Renal cortical epithelial cell (primary cell): ENCODE measurements at places on chromosomes 16 and 17.

GRCh38 chr17:46950997-46951621 is 27.9 kb downstream of the RPRML start:
- DNase-seq: no peak

- no peak for DNase-seq
Observed at GRCh38 chr17:18959845-18960240, 7.9 kb downstream of the SLC5A10 start.

DNA sequence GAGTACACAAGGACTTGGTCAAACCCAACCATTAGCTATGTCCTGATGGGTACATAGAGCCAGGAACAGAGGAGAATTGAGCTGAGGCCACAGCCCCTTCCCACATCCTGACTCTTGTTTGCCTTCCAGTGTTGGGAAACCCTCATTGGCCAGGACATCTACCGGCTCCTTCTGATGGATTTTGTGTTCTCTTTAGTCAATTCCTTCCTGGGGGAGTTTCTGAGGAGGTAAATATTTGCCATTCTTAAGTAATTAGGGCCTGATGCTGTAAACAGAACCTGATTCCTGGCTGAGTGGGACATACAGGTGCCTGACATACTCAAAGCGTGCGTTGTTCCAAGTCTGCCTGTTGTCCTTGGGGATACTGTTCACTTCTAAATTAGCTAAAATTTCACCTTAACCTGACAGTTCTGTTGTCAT is 42.6 kb downstream of the GDE1 start:
- DNase-seq: no peak

DNA sequence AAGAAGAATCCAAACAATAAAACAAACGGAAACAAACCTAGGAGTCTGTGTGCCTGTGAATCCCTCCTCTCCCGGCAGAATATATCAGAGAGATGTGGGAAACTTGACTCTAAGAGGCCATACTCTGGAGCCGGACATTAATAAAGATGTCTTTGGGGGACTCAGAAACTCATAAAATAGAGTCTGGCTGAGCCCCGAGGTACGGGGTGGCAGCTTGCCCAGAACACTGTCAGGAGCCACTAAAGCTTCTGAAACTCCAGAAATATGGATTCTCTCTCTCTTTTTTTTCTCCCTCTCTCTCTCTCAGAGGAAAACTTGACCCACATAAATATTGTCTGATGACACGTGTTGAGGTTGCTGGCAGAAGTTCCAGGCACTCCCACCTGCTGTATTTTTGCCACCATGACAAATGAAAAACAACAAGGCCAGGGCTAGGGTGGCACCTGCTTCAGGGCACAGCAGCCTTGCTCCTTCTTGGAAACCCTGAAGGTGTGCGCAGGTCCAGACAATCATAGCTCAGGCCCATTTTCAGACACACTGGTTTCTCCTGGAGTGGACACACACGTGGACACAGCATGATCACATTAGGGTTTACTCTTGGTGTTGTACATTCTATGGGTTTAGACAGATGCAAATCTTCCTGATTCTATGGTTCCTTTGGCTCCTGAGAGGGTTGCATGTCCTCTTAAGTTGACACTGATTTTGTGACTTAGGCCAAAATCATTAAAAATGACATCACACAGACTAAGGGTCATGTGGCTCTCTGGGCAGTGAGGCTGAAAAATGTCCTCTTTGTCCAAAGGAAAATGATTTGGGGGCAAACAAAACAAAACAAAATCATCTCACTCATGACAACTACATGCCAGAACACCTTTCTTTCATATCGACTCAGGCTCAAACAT is 282.6 kb upstream of the IRX3 start:
- DNase-seq: no peak

DNA sequence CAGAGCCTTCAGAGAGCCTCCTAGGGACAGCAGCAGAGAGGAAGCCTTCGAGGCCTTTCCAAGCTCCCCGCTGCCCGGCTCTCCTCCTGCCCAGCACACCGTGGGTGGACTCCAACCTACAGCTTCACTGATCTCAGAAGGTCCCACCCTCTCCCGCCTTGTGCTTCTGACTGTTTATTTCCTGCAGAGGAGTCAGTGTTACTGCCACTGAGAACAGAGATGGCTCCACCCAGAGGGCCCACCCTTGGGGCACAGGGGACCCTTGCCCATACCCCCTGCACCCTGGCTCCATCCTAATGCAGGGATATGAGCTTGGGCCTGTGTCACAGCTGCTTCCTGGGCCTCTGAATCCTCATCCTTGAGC is 52.8 kb upstream of the TOB1 start:
- DNase-seq: no peak

DNA sequence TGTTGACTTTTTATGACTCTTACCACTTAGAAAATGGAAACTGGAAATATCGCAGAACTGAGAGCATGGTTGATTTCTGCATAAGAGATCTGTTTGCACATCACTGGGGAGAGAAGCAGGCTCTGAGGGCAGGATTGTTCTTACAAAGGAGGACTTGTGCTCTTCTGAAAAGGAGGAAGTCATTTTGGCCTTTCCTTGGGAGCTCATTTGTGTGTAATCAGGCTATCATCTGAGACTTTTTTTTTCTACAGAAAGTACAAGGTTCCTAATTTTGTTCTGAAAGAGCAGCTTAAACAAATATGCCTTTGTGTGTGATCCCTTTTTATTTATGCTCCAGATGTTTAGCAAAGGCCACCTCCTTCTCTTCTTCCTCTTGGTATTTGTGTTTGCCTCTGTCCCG is 145.7 kb upstream of the CACNG5 start:
- no peak for DNase-seq

GRCh38 chr17:2705263-2705662 is 6.3 kb downstream of the CLUH start:
- peak; percentile 53 for DNase-seq

DNA sequence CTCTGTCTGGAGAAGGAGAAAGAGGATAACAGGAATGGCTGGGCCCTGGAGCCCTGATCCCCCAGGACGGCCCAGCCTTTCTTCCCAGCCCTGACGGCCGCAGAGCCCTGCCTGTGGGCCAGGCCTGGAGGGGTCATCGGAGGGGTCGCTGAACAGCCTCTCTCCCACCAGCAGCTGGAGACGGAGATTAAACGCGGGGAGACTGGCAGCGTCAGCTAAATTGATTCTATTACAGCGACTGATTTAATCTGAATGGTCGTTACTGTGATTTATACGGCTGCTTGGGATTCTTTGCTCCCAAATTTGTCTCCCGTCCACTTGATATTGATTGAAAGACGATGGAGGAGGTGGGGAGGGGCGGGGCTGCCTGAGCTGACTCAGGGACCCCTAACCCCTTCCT is 7.1 kb upstream of the CDH15 start:
- DNase-seq: no peak

GRCh38 chr17:69713815-69714214 is 299.3 kb downstream of the MAP2K6 start:
- no peak for DNase-seq

DNA sequence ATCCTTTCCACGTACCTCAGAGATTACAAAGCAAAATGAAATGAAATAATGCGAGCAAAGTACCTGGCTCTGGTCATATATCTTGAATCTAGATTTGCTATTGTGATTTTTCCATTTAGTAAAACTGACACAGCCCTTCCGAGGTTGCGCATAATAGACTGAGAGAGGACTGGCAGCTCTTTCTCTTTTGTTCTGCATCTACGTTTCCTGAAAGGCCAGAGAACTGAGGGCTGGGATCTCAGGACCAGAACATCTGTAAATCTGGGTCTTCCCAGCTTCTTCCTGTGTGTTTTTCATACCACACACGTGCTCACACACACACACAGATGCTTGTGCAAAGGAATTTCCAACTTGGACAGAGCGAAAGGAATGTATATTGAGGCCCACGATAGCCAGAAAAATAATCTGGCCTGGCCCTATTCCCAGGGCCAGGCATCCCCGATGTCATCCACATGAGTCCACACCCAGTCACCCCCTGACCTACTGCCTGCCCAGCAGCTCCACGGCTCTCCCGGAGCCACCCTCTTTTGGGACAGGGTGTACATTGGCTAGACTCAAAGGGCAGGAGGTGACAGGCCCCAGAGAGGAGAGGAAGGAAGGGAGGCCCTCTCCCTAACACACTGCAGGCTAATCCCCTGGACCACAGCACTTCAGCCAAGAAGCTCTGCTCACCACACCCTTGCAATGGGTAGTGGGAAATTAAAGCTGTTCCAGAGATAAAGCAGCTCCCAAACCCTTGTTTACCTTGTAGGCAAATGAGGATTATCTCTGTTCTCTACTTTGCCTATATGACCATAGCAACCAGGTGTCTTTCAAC is 41.8 kb downstream of the NOL11 start:
- DNase-seq: no peak

- no peak for DNase-seq
Observed at GRCh38 chr16:18800775-18801144, 589 bp downstream of the ARL6IP1 start.

DNA sequence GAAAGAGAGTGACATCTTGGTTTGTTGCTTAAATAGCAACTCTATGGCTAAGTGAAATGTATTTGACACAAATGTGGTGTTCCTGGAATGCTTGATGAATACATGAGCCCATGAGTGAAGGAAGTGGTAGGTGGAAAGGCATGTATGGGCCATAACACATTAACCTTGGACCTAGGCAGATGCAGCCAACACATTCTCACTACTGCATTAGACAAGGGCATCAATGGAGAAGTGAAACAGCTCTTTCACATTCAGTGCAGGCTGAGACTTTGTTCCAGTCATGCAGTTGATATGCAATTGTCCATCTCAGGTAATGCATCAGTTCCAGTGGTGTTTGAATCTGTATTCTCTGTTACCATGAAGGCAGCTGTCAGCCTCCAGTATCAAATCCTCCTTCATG is 133.6 kb downstream of the HS3ST3B1 start:
- DNase-seq: no peak

DNA sequence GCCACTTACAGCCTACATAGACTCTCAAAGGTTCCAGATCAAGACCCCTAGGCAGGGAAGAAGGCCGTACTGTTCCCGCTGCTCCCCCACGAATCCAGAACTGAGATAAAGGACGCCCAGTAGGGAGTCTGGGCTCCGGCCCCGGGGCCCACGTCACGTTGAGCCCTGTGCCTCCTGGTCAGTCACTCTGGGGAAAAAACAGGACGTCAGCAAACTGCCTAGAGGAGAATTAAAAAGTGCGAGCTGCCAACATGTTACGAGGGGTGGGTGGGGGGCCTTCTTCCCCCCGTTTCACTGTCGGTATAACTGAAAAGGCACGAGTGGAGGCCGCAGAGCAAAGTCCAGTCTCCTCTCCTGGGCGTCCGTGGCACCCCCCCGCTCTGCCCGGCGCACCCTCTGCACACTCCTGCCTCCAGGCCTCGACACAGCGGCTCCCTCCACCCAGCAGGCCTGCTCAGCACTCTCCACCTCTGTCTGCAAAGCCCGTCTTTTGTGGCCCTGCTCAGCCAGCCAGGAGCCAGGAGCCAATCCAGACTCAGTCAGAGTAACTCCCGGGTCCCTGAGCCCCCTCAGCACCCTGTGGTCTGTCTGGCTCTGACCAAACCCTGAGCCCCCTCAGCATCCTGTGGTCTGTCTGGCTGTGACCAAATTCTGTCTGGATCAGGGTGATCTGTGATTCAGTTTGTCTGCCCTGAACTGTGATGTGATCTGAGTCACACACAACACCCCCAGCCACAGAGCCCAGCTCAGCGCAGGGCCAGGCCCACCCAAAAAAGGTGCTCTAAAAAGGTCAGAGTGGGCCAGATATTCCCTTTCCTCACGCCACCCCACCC is 6.2 kb downstream of the ITGAE start:
- peak; percentile 77 for DNase-seq

DNA sequence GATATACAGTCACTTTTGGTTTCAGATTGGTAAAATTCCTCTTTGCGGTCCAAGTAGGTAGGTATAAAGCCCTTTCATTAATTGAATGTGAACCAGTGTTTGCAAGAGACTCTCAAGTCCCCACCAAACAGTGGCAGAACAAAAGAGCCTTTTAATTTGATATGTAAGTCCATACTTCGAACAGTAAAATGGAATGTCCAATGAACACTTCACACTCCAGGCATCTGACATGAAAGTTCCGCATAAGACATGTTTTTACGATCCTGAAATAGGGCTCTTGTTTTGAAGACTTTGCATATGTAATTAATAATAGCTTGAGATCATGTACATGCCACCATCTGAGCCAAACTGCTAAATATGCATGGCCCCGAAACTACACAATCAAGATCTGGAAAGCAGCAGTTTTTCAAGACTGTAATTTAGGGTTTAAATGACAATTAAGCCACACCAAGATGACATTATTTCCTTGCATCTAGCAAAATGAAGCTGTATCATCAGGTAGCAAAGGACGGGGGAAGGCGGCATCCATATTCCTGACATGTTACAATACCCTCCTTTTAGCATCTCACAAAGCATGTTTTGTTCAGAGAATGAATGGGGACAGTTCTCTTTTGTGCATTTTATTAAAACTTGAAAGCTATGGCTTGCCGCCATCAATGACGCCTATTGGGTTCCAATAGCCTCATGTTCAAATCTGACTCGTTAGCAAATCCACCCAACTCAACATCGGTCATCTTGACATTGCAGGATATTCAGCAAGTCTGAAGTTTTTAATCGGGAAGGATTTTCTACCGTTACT is 39.4 kb downstream of the LITAF start:
- DNase-seq: no peak

GRCh38 chr17:49880291-49881053 is 32.6 kb upstream of the TAC4 start:
- DNase-seq: no peak

DNA sequence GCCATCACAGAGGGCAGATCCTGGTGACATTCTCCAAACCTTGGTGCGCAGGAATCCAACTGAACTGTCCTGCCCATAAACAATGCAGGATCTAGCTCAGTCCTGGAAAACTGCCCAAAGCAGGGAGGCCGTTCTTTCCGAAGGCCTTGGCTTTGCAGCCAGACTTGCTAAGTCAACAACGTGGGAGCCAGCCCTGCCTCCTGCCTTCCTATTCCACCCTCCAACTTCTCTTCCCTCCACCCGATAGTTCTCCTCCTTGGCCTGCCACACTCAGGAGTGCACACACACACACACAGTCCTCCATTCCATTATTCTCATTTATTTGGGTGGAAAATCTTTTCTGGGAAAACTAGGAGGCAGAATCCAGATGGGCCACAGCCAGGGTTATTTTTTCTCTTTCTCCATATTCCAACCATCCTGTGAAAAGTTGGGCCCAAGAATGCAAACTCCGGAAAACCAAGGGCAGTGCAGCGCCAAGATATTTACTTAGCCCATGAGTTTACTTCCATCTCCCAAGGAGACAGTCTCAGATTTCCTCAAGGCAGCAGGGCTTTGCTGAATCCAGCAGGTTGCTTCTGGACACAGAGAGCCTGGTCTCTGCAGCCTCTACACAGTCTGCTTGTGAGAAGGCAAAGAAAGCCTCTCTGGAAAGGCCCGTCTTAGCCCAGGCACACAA is 15.8 kb downstream of the COPRS start:
- DNase-seq: no peak

DNA sequence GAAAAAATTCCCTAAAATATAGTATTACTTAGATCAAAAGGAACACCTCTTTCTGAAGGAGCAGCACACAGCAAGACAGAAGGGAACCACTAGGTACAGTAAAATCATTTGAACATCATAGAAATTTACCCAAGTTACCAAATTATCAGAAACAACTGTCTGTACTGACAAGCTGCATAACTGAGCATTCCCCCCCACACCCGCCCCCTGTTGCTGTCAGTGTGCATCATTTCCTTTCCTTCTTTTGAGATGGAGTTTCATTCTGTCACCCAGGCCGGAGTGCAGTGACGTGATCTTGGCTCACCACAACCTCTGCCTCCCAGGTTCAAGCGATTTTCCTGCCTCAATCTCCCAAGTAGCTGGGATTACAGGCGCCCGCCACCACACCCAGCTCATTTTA is 120.7 kb downstream of the TRIM37 start:
- DNase-seq: no peak

GRCh38 chr17:27602721-27603420 is 28.1 kb upstream of the LGALS9 start:
- peak; percentile 58 for DNase-seq
